ENCODE measurements at places on chromosomes 6 and 20. TPM values are rescaled to one million over a fixed set of nuclear protein-coding genes. Genes with fewer than 3 reads are reported as not detected.

DNA sequence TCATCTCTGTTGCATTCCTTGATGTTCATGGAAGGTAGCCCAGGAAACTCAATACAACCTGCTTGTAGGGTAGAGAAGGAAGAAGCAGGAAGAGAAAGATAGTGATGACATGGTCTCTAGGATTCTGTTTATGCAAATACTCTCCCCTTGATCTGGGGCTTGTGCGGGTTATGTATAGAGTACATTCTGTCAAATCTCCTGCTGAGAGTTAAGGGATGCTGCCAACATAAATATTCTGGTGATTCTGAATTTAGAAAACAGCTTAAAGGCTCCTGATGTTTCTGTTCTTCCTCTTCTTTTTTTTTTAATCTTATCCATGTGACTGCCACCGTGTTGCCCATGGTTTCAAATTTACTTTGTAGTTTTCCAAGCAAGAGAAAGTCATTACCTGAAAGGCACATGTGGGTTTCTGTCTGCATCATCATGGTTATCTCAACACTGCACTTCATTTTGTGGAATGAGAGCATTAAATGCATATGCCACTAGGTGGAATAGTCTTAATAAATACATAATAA is 150.6 kb downstream of the RPS12 start:
- DNase-seq: no peak

NKX2-2 gene
- not detected for total RNA-seq

DNA sequence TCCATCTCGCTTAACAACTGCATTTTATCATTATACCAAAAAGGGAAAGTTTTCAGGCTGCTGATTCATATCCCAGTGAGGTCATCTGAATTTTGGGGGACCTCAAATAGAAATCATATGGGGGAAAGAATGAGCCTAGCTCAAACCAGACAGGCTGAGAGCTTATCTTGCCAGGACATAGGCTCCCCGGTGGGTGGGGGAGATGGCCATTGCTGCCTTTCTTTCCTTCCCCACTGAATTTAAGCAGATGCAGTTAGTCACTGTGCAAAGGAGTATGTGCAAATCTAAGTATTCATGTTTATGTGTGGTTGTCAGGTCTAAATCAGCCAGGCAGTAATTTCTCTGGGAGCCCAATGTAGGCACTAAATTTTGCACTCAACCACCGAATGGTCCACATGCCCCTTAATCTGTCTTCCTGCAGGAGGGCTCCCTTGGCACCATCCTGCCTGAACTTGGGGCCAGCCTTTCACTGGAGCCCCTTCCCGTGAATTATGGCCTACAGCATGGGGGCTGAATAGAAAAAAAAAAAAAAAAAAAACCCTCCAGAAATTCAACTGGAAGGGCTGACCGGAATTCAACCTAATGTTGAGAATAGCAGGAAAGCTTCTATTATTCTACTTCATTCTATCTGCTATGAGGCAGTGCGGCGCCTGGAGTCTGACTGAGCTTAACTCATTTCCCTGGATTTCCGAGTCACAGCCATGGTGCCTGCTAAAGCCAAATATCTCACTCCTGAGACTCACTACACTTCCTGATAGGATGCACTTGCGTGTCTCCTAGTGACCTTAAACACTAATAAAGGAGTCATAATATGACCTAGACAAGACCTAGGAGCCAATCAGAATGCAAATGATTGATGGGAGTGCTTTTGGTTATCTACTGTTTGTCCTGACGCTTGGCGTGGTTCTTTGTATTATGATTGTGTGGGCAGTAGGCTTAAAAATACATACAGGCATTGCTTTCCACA is 161.5 kb upstream of the HEY2 start:
- no peak for DNase-seq

- DNase-seq: no peak
These were observed 272.2 kb upstream of the FLRT3 start for GRCh38 chr20:14609328-14610221.

DNA sequence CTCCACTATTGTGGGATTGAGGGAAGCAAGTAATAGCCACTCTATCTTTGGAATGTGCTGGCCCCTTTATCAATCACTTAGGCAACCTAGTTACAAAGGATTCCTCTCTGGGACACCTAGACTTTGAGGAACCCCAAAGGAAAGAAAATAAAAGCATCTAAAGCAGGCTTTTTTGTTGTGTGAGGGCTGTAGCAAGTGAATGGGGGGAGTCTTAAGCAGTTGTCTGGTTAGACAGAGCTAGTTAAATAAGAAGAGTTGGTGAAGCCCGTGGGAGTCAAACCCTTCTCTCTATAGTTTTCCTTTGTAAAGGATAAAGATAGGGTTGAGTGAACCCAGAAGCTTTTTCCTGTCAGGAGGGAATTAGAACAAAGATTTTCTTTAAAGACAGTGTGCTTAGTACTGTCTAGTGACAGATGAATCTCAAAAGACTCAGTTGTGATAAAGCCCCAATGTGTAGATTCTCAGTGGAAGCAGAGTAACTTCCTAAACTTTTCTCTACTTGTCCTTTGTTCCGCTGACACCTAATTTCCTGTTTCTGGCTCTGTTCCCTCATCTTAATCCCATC is 63.3 kb downstream of the HDGFL1 start:
- no peak for DNase-seq

DNA sequence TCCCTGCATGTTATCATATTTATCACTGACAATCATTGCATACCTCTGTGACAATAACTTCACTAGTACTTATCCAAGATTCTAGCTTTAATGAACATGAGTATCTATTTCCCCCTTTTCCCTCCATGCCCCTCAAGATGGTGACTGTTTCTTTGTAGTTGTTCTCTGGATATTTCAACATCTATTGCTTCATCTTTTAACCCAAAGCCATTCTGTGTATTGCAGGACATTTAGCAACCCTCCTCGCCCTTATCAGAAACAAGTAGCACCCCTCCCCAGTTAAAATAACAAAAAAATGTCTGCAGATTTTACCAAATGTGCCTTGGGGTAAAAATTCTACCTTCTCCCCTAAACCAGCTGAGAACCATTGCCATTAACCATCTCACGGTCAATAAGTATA is 979.8 kb upstream of the MANEA start:
- no peak for DNase-seq

GRCh38 chr6:2957696-2958330 is 13.6 kb downstream of the SERPINB6 start:
- peak; percentile 74 for DNase-seq

- no peak for DNase-seq
These were observed 577.2 kb upstream of the FLRT3 start for GRCh38 chr20:14914633-14915032.

GINS1 gene
- total RNA-seq: 0.46 TPM

GRCh38 chr20:48861444-48861843 is 33.6 kb upstream of the PREX1 start:
- no peak for DNase-seq

- DNase-seq: no peak
These were observed 51.4 kb downstream of the NPEPL1 start for GRCh38 chr20:58743929-58744534.

- no peak for DNase-seq
These were observed 146.8 kb downstream of the EYA2 start for GRCh38 chr20:47041396-47041899.

DNA sequence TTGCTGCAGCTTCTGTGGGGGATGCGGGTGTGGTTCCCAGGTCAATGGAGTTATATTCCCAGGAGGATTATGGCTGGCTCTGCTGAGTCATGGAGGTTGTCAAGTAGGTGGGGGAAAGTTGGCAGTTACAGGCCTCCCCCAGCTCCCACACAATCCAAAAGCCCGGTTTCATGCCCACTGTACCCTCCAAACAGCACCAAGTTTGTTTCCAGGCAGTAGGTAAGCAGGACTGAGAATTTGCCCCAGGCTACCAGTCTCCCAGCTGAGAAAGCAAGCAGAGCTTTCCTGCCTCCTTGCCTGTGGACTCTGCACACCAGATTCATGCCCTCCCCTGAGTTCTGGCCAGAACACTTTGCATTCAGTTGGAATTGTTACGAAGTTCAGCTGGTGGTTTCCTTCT is 578.2 kb downstream of the MEI4 start:
- DNase-seq: no peak

FNDC1 gene
- 1.2 TPM for total RNA-seq

DNA sequence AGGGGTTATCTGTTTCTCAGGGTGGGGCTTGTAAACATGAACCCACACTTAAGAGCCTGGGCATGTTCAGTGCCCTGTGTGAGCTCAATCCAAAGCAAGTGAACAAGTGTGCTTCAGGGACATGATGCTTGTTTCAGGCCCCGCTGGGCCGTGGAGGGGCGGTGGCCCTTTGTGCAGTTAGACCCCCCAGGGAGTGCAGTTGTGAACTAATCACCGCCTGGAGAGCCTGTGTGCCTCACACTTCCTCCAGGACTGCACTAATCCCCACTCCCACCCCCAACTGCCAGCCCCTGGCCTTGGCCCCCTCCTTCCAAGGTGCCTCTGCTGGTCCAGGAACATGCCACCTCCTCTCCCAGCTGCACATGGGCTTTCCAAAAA is 58.1 kb downstream of the RREB1 start:
- DNase-seq: no peak

PAX1 gene
- total RNA-seq: not detected

- no peak for DNase-seq
These were observed at the start of gene MAPK13 for GRCh38 chr6:36129941-36130666. Gene MAPK13 (plus strand): TSS chr6:36130513. CDS start chr6:36130583, 70 bp downstream.

DNA sequence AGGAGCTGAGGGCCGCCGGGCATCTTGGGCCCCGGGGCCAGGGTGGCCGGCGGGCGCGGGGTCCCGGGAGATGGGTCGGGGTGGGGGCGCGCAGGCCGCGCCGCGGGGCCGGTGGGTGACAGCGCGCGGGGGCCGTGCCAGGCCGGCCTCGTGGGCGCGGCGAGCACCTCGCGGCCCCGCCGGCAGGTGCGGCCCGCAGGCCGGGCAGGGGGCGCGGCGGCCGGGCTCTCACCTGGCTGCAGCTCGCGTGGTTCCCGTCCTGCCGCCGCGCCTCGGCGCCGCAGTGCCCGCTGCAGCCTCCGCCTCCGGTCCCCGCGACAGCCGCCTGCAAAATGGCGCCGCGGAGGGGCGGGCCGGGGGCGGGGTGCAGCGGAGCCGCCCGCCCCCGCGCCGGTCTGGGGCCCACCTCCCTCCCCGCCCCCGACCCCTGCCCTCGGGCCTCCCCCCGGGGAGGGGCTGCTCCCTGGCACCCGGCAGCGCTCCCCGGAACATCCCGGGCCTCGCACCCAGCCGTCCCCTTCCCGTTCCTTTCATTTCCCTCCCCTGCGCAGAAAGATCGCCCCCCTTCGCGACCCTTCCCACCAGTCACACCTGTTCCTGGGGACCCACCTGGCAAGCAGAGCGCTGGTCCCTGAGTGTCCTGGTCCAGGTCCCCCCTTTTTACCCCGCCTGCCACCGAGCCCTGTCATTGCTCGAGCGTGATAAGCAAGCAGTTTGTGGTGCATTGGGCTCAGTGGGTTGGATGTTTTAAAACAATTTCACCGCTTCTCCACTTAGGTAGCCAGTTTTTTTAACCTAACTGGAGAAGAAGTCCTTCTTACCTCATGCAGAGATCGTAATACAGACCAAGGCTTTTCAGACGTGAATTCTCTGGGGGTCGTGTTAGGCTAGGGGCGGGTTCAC is at the start of gene SLC23A2:
Gene SLC23A2 (minus strand): TSS at position 337 of the 903 bp plus-strand sequence. CDS start 68,948 bp downstream, outside the sequence.
- peak; percentile 76 for DNase-seq

- no peak for DNase-seq
These were observed 120.8 kb downstream of the EDN1 start for GRCh38 chr6:12410946-12411345.

- DNase-seq: no peak
These were observed 25.9 kb upstream of the EFHC1 start for GRCh38 chr6:52394251-52394666.

DNA sequence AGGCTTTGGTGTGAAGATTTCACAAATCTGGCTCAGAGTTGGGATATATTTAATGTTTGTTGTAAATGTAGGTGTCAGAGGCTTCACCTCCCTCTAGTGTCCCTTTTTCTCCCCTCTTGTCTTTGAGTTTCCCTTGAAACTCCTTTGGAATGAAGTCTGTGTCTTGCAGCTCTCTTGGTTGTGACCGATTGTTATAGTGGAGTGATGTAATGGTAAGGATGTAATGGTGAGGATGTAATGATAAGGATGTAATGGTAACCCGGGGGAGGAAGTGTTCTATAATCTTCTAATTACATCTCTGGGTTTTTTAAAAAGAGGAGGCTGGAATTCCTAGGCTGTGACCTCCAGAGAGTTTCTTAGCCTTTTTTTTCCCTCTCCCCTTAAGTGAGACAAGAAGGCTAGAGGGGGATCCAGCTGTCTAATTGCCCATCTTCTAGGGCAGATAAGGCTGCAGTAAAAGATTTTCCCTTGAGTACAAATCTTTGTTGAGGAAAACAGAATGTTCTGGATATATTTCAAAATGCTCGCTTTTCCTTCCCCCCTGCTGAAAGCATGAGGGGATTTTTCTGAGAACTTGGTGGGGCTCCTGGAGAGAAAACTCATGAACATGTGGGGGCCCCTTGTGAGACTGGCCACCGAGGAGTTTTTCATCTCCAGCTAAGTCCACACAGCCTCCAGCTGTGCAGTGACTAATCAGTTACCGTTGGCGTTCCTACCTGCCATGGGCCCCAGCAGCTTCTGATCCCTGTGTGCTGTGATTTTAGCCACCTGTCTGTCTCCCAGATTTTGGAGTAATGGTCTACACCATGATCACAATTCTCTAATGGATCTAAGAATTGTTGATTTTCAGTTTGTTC is 156.7 kb upstream of the PMEPA1 start:
- DNase-seq: no peak

DNA sequence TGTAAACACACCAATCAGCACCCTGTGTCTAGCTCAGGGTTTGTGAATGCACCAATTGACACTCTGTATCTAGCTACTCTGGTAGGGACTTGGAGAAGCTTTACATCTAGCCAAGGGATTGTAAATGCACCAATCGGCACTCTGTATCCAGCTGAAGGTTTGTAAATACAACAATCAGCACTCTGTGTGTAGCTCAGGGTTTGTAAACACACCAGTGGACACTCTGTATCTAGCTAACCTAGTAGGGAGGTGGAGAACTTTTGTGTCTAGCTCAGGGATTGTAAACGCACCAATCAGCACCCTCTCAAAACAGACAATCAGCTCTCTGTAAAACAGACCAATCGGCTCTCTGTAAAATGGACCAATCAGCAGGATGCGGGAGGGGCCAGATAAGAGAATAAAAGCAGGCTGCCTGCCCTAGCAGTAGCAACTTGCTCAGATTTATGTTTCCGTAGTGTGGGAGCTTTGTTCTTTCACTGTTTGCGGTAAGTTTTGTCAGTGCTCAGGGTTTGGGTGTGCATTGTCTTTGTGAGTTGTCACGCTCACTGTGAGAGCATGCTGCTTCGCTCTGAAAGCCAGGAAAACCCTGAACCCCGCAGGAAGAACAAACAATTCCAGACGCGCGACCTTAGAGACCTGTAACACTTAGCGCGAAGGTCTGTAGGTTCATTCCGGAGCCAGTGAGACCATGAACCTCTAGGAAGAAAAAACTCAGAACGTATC is 37.0 kb downstream of the RIOK1 start:
- DNase-seq: no peak

DNA sequence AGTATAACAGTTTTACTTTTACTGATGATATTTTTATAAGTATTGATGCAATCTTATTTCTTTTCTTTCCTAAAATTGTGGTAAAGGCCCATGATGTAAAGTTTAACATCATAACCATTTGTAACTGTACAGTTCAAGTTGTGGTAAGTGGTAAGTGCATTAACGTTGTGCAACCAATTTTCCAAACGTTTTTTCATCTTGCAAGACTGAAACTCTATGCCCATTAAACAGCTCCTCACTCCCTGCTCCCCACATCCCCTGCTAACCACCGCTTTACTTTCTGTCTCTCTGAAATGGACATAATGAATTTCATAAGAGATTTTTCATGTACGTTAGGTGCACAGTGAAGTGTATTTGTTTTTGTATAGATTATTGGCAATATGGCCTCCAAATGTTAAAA is 106.0 kb downstream of the PACRG start:
- DNase-seq: no peak
